ENCODE measurements at places on chromosomes 2 and 18.

- DNase-seq, result no peak
Observed at GRCh38 chr2:23988371-23988770, 21.5 kb upstream of the MFSD2B start.

- no peak for DNase-seq
Observed at GRCh38 chr2:152176113-152176714, 651 bp upstream of the STAM2 start.

- DNase-seq, result no peak
Observed at GRCh38 chr18:57581301-57581934, 5.1 kb downstream of the FECH start.

DNA sequence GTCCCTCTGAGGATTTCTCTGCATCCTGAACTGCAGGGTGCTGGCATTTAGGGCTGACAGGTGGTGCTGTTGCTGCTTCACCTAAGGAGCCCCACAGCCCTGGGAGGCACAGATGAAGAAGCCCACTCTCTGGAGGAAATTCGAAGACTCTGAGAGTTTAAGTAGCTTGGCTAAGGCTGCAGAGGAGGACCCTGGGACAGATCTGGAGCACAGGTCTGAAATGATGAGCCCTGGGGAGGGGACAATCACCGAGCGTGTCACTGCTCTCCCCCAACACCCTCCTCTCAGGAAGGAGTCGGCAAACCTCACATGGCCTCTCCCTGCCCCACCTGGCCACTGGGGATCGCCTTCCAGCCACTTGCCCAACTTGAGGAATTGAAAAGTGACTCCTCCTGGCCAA is 18.6 kb downstream of the CYP27C1 start:
- no peak for DNase-seq

DNA sequence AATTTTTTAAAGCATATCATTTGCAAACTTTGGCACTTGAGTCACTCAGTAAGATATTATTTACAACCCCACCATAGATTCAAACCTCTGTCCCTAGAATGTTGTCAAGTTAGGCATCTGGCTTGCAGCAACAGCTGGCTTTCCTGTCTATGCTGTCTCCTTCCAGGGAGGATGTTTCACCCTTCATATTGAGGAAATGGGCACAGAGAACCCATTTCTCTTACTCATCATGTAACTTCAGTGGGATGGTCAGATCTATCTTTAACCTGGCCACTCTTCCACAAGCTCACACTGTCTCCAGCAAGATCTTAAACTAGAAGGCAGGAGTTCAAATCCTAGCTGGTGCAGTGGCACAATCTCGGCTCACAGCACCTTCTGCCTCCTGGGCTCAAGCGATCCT is 15.8 kb downstream of the LCT start:
- no peak for DNase-seq

GRCh38 chr18:45621061-45621511 is 5.8 kb downstream of the SLC14A2 start:
- no peak for DNase-seq

DNA sequence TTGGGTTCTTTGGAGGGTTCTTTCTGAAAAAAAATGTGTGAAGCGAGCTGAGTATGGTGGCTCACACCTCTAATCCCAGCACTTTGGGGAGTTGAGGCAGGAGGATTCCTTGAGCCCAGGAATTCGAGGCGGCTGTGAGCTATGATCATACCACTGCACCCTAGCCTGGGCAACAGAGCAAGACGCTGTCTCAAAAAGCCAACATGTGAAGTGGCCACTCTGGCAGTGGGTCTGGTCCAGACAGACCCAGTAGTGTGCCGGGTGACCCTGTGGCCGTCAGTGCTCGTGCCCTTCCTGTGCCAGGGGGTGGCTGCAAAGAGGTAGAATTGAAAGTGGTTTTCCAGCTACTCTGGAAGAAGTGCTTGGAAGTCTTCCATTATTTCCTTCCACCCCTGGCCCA is 11.6 kb downstream of the KLF11 start:
- no peak for DNase-seq

DNA sequence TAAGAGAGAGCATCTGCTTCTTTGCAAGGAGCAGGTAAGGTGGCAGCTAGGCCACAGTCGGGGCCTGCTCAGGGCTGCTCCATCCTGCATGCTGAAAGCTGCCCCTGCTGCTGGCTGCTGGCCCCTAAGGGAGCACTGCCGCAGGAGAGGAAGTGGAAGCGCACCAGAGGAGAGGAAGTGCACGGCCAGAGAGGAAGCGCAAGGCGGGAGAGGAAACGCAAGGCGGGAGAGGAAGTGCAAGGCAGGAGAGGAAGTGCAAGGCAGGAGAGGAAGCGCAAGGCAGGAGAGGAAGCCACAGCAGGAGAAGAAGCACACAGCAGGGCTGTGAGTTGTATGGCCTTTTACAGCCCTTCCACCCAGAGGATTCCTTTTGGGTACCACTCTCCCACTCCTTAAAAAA is 539.0 kb upstream of the TNP1 start:
- DNase-seq, result no peak

- no peak for DNase-seq
Observed at GRCh38 chr18:78920456-78921138, 59.0 kb upstream of the SALL3 start.

GRCh38 chr2:26778507-26778906 is 7.3 kb upstream of the CENPA start:
- no peak for DNase-seq

DNA sequence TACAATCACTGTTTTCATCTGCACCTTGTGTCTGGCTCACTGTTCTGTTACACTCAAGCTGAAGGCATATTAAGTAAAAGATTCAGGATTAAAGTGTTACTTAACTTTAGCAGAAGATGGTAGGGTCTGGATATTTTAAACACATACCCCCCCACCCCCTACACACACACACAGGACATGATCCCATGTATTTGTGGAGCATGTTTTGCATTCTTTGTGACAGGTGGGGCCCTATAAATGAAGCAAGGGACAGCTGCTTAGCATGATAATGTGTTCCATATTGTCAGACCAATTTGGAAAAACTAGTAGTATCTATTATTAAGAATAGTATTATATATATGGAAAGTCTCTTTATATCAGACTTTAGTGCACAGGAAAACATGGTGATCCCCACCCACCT is 335.2 kb upstream of the TNP1 start:
- no peak for DNase-seq

DNA sequence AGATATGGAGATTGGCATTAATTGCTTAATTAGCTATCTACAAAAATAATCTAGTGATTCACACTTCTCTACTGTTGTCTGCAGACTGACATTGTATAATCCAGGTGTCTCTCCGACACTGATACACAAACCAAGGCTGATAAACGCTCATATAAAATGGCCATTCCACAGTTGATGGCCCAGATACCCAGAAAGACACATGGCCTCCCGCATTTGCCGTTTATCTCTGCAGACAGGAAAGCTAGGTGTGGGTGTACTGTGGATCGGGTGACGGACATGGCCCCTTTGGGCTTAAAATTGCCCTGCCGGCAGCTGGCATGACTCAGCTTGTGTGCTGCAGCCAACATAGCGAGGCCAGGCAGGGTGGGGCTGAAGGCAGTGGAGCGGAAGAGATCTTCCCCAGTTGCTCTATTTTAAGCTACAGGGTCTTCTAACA is 18.5 kb downstream of the PMAIP1 start:
- DNase-seq, result no peak

DNA sequence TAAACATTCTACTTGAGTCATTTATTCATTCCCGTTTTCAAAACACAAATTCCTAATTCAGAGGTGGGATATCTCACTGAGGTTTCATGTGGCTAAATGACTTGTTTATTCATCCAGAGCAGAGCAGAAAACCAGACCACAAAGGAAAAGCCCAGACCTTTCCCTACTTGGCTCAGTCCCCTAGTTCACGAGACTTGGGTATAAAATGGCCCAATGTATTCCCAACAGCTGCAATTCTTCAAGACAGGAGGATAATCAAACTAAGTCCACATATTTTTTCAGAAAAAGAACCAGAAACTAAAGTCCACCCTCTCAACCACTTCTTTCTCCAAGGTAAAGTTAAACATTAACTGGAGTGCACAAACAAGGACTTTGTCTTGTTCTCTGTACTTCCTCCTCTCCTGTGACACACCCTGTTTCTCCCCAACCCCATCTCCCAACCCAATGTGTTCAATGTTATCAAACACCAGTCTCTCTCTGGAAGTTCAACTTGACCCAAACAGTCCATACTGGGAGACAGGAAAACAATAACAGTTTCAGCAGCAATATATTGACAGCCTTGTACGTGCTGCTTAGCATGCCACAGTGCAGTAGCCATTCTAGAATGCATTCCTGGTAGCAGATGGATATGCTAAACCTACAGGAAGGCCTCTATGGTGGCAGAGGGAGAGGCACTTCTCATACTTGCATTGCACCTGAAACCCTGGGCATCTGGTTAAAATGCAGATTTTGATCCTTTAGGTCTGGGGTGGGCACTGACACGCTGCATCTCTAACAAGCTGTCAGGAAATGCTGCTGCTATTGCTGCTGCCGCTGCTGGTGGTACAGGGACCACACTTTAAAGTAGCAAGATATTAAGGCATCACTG is 110.7 kb downstream of the INO80D start:
- DNase-seq, result no peak

DNA sequence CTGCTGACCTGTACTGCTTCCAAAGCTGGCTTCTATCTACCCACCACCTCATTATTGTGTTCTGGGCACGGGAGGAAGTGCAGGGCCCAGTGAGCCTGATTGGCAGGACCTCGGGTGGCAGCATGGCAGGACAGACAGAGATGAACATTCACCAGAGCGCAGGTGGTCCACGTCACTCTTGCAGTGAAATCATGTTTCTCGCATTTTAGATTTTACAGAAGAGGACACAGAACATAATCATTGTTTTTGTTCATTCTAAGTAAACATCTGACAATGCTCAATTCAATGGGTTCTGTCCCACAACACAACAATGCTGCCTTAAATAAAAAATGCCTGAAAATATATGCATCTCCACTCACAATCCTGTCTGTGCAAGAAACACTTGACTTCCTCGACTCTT is 11.5 kb upstream of the BIN1 start:
- no peak for DNase-seq

DNA sequence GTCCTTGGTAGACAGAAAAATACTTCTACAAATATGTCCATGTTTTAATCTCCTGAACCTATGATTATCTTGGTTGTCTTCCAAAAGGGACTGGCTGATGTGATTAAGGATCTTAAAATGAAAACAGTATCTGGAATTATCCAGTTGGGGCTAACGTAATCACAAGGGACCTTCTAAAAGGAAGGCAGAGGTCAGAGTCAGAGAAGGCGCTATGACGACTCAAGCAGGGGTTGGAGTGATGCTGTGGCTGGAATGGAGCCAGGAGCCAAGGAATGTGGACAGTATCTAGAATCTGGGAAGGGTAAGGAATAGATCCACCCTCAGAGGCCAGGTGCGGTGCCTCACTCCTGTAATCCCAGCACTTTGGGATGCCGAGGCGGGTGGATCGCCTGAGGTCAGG is 4.2 kb upstream of the USP14 start:
- no peak for DNase-seq

DNA sequence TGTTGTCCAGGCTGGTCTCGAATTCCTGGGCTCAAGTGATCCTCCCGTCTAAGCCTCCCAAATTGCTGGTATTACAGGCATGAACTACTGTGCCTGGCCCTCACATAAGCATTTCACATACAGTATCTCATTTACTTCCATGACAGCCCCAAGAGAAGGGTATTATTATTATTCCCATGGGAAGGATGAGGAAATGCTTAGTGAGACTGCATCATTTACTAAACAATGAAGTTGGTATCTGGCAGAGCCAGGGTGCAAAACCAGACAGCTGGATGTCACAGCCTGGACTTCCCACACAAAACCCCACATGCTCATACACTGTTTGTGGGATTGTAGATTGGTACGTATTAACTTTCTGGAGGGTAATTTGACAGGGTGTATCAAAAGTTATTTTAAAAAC is 29.9 kb downstream of the DAPL1 start:
- no peak for DNase-seq

GRCh38 chr2:224764565-224765236 is 48.5 kb upstream of the CCDC195 start:
- no peak for DNase-seq

DNA sequence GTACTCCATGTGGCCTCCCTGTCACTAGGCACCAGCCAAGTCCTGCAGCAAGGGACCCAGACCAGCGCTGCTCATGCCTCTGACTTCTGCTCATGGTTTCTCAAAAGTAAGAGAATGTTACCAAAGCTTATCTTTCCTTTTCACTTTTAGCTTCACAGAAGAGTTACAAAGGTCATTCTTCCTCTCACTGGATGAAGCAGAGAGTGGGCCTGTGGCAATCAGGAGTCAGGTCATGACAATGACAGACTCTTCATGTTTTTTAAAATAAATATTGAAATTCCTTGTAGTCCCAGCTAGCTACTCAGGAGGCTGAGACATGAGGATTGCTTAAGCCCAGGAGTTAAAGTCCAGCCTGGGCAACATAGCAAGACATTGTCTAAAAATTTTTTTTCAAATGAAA is 126.1 kb downstream of the OSR1 start:
- no peak for DNase-seq

DNA sequence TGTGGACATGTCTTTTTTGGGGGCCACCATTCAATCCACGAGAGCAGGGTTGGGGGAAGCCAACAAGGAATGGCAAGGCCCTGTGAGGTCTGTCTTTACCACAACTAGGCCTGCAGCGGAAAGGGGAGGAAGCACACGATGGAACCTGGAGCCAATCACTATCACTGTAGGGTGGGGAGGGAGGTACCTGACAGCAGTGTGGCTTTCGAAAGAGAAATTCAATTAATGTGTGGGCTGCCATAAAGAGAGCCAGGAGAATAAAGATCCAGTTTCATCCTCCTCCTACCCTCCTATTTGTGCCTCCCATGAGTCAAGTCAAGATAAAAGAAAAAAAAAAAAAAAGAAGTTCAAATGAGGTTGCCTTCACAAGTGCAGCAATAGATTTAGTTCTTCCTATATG is 18.9 kb upstream of the RBMS1 start:
- DNase-seq, result no peak

- no peak for DNase-seq
Observed at GRCh38 chr2:94997981-94998930, 27.3 kb upstream of the MAL start.

GRCh38 chr2:120257522-120257921 is 4.9 kb downstream of the RALB start:
- no peak for DNase-seq

- DNase-seq, result no peak
Observed at GRCh38 chr18:32446780-32447179, 23.9 kb downstream of the GAREM1 start.

DNA sequence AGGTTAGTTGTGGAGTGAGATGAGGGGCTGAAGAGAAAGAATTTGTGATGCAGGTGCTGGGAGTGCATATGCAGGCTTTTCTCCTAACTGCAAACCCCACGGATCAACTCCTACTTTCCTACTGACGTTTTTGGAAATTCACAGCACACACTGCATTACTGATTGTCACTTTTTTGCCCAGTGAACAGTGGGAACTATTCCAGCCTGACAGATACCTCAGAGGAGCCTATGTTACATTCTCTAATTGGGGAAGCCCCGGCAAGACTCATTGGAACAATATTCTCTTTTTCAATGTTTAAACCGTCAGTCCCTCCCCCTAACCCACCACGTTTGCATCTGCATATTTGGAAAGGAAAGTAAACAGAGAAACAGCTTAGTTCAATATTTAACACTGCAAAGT is 126.2 kb downstream of the DPP4 start:
- DNase-seq, result no peak

Data from BJ (cell line).